Activated naive CD4-positive, alpha-beta T cell (primary cell): ENCODE measurements at places on chromosomes 1 and 21.

- DNase-seq, result no peak
Measured at GRCh38 chr21:28280611-28281010, 712.1 kb downstream of the LTN1 start.

DNA sequence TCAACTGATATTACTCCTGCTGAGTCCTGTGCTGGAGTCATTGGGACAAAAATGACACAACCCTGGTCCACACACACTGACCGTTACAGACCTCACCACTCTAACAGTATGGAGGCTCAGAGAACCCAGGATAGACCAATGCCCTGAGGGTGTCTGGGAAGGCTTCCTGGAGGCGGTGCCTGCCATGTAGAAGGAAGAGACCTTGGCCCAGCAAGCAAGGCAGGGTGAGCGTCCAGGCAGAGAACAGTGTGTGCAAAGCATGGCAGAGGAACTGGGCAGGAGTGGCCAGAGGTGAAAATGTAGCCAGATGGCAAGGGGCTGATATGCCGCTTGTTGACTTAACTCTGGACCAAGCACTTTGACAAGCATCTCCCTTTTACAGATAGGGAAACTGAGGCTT lies 85.5 kb downstream of the VWA5B1 start:
- no peak for DNase-seq

GRCh38 chr1:59480188-59480888 lies 183.4 kb downstream of the FGGY start:
- no peak for DNase-seq

DNA sequence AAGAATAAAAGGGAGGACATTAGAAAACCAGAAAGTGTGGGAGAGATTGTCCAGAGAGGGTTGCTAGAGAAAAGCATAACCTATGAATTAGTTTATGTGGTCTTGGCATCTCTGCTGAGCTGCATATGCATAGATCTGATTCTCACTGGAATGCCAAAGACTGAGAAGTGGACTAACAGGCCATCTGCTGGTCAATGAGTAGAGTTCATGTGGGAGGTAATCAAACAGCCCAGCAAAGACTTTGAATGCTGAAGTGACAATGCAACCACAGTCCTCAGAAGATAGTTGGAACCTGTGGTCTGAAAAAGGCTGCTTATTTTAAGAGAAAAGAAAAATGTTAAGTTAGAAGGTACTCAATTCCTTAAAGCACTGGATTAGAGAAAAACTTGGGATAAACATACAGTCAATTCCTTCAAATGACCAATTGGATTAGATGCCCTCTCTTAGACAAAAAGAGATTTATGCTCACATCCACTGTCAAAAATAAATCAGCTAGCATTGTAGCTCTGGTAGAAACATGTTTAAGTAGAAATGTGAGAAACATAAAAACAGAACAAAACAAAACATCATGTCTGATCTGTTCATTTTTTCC lies 382.8 kb downstream of the AMY1C start:
- no peak for DNase-seq

- DNase-seq, result no peak
Measured at GRCh38 chr1:159996653-159997052, 35.1 kb downstream of the PIGM start.

- no peak for DNase-seq
Measured at GRCh38 chr21:44764319-44765230, 37.0 kb downstream of the UBE2G2 start.

- no peak for DNase-seq
Measured at GRCh38 chr1:230992100-230992774, 13.3 kb downstream of the ARV1 start.

DNA sequence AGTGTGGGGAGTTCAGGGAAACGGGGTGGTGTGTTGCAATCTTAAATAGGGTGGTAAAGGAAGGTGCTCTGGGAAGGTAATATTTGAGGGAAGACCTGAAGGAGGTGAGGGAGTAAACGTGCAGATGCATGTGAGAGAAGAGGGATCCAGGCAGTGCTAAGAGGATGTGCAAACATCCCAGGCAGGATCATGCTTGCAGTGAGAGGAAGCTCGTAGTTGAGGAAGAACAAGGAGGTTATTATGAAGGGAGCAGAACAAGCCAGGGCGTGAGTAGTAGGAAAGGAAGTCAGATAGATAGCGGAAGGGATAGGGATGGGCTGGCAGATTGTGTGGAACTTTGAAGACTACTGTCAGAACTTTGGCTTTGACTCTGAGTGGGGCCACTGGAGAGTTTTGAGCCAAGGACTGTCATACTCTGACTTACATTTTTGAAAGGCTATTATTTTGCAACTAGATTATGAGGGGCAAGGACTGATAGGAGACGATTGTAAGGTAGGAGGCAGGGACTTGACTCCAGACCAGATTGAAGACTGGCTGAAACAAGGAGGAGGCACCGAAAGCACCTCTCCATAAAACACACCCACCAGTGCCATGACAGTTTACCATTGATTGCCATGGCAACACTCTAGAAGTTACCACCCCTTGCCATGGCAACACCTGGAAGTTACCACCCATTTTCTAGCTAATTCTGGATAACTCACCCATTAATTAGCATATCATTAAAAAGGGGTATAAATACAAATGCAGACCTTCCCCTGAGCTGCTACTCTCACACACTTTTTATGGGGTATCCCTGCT lies 67.0 kb downstream of the XCL2 start:
- DNase-seq, result no peak

- no peak for DNase-seq
Measured at GRCh38 chr1:163412221-163412620, 90.5 kb downstream of the NUF2 start.

- no peak for DNase-seq
Measured at GRCh38 chr1:110007046-110007830, 22.7 kb downstream of the AHCYL1 start.

- DNase-seq, result no peak
Measured at GRCh38 chr21:41615613-41616012, 107.7 kb upstream of the TMPRSS2 start.

- no peak for DNase-seq
Measured at GRCh38 chr1:67647036-67647798, 37.8 kb upstream of the GADD45A start.

GRCh38 chr1:17665950-17666720 lies 89.0 kb upstream of the ACTL8 start:
- DNase-seq, result no peak

DNA sequence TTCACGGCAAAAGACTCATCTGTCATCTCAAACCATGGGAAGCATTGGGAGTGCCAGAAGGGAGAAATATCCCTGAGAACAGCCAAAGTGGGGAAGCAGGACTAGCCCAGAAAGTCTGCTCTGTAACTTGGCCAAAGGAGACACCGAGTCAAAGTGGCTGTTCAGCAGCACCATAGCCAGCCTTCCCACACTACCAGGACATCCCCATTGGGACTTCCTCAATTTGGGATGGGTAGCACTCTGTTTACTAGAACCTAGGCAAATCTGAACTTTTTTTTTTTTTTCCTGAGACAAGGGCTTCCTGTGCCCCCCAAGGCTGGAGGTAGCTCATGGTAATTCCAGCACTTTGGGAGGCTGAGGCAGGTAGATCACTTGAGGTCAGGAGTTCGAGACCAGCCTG lies 93.0 kb downstream of the ENAH start:
- no peak for DNase-seq

DNA sequence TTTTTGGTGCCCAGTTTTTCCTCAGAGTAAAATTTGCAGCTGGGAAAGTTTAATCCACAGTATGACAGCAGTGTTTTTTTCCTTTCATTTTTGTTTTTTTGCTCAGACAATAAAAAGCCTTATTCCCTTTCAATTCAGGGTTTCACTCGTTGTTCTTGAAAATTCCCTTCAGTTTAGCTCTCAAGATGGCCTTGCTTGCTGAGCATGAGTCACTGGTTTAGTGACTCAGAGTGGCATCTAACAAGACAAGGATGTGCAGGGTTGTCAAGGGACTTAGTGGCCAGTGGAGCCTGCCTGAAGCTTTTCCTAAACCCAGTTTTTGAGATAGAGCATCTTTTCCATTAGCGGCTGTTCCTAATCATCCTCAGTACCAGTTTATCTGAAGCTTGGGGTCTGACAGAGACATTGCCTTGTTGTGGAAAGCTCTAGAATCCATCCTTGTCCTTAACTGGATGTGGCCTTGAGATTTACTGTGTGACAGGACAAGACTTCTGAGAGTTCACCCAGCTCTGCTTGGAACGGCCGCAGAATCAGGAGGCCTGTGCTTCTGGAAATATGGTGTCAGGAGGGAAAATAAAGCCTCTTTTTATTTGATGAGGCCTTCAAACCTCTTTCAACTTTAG lies 48.4 kb upstream of the DNAJC6 start:
- no peak for DNase-seq

DNA sequence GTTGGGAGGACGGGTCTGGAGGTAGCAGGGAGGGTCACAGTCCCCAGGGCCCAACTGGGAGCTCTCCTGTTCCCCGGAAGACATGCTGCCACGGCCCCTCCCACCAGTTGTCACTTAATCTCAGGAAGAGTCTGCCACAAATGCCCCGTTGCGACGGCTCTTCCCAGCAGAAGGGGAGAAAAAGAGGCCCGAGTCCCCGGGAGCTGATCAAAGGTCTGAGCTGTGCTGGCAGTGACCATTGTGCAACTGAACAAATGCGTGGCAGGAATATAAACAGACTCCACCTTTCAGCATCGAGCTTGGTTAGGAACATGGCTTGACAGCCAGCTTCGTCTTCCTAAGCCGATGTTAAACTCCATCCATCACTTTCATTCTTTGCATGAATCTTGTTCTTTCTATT lies 27.8 kb upstream of the ZBTB21 start:
- no peak for DNase-seq

- peak; percentile 15 for DNase-seq
Measured at GRCh38 chr1:156383023-156383422, 14.0 kb downstream of the RHBG start.

- no peak for DNase-seq
Measured at GRCh38 chr1:212309967-212310366, 24.8 kb downstream of the PPP2R5A start.

- no peak for DNase-seq
Measured at GRCh38 chr21:18840239-18840638, 436.7 kb upstream of the TMPRSS15 start.

DNA sequence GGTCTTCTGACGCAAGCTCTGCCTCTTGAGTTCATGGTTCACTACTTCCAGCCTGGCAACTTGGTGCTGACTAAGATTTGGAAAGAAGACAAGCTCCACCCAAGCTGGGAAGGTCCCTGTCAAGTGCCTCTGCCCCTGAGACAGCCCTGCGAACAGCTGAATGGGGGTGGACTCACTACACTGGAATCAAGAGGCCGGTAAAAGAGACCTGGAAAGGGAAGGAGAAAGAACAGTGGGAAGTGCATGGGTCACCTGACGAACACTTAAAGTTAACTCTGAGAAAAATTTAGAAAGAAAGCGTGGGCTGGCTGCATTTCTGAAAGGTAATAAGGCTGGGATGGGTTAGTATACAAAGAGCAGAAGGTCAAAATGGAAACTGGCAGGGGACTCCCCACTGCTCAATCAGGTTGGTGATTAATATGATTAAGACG lies 26.1 kb upstream of the ZNF496 start:
- no peak for DNase-seq

GRCh38 chr1:235289859-235290739 lies 37.9 kb downstream of the ARID4B start:
- DNase-seq, result no peak

DNA sequence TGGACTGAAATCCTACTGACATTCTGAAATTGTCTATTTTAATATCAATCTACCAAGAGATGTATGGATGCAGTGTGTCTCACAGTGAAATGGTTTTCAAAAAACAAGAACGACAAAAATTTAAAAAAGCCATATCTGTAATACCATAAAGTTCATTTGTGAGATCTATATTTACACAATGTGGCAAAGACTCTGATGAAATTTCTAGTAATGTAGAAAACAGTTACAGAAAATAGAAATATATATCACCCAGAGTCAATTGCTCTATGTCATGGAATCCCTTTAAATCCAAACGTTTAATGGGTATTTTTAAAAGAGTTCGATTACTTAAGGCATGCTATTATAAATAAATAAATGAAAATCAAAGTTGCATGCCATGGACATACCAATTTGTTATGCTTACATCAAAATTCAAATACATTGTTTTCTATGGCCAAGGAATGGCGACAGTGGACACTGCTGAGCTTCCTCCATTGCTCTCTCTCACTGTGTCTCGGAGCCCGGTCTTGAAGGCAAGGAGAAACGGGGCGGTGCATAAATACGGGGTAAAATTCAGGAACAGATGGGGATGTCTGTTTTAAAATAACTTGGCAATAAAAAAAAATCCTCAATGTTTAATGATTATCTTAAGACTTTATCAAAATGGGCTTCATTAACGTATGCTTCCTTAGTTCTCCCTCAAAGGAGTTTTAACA lies 37.0 kb upstream of the SAMSN1 start:
- no peak for DNase-seq

DNA sequence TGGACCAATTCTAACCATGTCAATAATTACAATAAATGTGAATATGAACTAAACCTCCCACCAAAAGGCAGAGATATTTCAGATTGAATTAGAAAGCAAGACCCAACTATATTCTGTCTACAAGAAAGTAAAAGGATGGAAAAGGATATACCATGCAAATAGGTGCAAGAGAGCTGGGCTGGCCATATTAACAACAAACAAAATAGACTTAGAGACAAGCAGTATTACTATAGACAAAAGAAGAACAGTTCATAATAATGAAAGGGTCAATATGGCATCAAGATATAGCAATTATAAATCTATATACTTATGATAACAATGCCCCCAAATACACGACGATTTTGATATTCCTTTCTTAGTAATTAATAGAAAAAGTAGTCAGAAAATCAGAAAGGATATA lies 67.3 kb upstream of the IFFO2 start:
- no peak for DNase-seq

GRCh38 chr1:87093286-87093685 lies 178.9 kb downstream of the HS2ST1 start:
- no peak for DNase-seq

DNA sequence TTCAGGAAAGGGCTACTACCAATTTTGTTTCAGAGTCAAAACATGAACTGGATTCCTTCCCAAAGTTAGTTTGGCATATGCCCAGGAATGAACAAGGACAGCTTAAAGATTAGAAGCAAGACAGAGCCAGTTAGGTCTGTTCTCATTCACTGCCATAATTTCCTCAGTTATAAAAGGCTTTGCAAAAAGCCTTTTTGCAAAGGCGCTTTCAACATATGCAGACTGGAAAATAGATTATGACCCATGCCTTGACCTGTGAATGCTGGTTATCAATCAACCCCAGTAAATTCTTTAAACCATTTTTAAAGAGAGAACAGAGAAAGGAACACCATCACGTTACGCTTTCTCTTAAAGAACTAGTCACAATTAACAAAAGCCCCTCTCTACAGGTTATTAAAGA lies 1.7 kb upstream of the FRRS1 start:
- no peak for DNase-seq

GRCh38 chr1:83813576-83813975 lies 185.4 kb downstream of the TTLL7 start:
- DNase-seq, result no peak

- DNase-seq, result no peak
Measured at GRCh38 chr1:33880305-33880704, 16.4 kb downstream of the HMGB4 start.

- no peak for DNase-seq
Measured at GRCh38 chr1:203150511-203151297, 23.2 kb downstream of the ADORA1 start.

DNA sequence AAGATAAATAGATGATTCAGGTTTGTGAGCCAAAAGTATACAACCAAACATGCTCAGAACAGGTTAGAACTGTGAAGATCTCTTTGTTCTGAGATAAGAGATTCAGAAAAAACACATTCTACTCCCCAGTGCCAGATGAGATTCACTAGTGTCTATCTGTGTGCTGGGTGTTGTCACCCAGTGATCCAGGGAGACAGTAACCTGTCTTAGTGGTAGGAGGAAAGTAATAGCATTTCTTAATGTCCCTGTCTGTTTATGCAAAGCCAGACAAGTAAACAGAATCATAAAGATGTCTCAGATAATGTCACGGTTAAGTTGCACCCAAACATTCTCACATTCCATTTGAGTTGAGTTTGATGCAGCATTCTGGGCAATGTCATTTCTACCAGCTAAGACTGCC lies 18.9 kb upstream of the NKAIN1 start:
- DNase-seq, result no peak
